ENCODE measurements at places on chromosomes 13 and 19.
A peak's percentile ranks its signal among the peaks of the same experiment; 100 is the strongest.

DNA sequence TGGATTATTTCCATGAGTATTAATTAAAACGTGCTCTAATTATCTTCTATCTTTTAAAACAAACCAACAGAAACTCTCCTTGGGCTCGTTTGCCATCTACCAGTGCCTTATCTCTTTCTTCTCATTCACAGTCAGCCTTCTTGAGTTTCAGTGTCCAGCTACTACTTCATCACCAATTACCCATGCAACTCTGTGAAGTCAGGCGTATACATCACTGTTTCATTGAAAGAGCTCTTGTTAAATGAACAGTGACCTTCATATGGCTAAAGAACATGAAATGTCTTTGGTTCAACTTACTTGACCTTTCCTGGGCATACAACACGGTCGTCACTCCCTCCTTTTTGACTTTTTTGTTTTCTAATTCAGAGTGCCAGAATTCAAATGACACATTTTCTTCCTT is 5.2 kb upstream of the IFT88 start:
- no peak for DNase-seq

- no peak for DNase-seq
Observed at GRCh38 chr13:79710376-79710775, 229.4 kb downstream of the NDFIP2 start.

- no peak for DNase-seq
Observed at GRCh38 chr13:36822785-36823184, 3.8 kb downstream of the RFXAP start.

DNA sequence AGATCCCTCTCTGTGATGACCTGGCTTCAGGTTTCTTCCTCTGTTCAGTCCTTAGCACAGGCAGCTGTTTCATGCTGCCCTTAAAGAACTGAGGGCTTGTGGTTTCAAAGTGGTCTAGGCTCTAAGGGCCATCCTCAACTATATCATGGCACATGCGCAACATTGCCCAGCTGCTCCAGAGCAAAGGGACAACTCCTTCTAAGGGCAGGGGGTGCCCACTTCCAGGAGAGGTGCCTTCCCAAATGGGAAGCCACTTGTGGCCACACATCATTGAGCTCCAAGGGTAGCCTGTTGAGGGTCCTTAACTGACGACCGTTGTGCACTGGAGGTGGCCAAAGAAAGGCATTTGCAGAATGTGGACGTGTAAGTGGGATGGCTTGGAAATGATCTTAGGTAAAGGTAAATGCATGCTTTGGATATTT is 7.3 kb downstream of the GPR183 start:
- no peak for DNase-seq

GRCh38 chr13:99215184-99215830 is 14.7 kb downstream of the UBAC2 start:
- no peak for DNase-seq

- no peak for DNase-seq
Observed at GRCh38 chr13:35470671-35471661, 5.5 kb downstream of the MAB21L1 start.

- DNase-seq: no peak
Observed at GRCh38 chr19:50255115-50255514, 51.7 kb downstream of the MYH14 start.

- no peak for DNase-seq
Observed at GRCh38 chr13:43916828-43917227, 37.1 kb downstream of the LACC1 start.

GRCh38 chr13:33380487-33381079 is 95.0 kb upstream of the STARD13 start:
- no peak for DNase-seq

- DNase-seq: peak; percentile 62
Observed at GRCh38 chr19:41886761-41887710, 4.1 kb downstream of the ARHGEF1 start.

GRCh38 chr13:110387451-110388107 is 80.5 kb downstream of the COL4A2 start:
- peak; percentile 79 for DNase-seq

DNA sequence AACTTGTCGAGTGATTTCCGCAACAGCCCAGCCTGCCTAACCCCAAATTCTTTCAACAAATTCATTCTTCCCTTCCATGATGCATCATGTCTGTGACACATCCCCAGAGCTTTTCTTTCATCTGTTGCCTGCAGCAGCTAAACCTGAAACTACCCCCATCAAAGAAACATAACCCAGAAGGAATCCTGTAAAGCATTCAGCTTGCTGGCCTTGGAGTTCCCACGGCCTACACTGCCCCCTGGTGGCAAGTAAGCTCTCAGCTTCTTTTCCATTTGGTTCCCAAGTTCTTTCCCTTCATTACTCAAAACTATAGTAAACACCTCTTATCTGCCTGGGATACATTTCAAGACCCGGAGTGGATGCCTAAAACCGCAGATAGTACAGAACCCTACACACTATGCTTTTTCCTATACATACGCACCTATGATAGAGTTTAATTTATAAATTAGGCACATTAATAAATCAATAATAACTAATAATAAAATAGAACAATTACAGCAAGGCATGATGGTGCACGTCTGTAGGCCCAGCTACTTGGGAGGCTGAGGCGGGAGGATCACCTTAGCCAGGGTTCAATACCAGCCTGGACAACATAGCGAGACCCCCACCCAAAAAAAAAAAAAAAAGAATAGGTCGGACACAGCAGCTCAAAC is 7.4 kb downstream of the ETHE1 start:
- DNase-seq: peak; percentile 72

- DNase-seq: no peak
Observed at GRCh38 chr13:86841264-86841663, 829.9 kb upstream of the SLITRK5 start.

Measured in GM10248 (cell line).